IPS DF 6.9 (cell line): ENCODE measurements at places on chromosomes 4 and X.

- DNase-seq: peak; percentile 33
These were observed 424.5 kb upstream of the CTSO start for GRCh38 chr4:156378033-156378665.

- no peak for DNase-seq
These were observed 86.0 kb upstream of the GIMD1 start for GRCh38 chr4:106454581-106454980.

GRCh38 chr4:28508636-28509035 lies 1648.0 kb downstream of the STIM2 start:
- no peak for DNase-seq

- no peak for DNase-seq
These were observed 468.6 kb downstream of the INPP4B start for GRCh38 chr4:142377342-142378091.

DNA sequence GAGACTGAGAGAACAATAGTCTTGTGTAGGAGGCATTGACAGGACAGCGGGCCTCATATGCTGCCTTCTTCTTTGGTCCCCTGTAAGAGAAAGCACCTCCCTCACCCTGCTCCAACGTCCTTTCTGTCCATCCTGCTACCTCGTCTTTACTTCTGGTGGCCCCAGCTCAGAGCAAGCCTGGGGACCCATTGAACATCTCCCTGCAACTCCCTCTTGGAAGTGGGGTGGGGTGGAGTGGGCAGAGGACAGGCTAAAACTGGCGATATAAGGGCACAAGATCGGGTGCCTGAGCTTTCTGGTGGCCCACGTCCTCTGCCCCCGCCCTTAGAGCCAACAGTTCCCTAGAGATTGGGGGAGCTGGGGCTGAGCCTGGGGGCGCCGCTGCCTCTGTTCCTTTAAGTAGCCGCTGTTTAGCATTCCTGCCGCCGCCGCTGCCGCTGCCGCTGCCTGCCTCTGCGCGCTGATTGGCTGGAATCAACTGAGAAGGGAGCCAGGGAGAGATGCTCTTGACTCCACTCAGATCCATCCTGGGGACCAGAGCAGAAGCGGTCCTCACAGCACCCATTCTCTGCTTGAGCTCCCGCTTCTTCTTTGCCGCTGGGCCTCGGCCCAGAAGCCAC lies at the start of gene DLG3:
Gene DLG3, plus strand, starts transcription at position 510 of the 620 bp plus-strand sequence. CDS start 367 bp downstream, outside the sequence.
- no peak for DNase-seq

DNA sequence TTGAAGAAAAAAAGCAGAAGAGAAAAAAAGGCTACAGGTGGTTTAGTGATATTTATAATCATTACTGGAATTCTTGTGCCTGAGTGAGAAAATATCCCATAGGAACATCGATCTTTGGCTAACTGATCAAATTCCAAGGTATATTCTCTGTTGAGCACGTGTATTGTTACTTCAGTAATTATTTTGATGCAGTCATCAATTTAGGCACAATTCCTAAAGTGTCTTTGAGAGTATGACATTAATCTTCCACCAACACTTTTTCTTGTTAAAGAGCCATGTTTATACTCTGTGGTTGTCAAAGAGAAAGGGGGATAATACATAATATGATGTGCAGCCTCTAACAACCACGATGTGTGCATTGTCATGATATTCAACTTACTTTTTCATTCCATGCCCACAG lies 151.1 kb downstream of the TSPAN5 start:
- no peak for DNase-seq

- DNase-seq: no peak
These were observed 18.6 kb upstream of the UBA1 start for GRCh38 chrX:47174846-47175587.

- no peak for DNase-seq
These were observed 56.3 kb downstream of the ZAR1 start for GRCh38 chr4:48546336-48546735.

DNA sequence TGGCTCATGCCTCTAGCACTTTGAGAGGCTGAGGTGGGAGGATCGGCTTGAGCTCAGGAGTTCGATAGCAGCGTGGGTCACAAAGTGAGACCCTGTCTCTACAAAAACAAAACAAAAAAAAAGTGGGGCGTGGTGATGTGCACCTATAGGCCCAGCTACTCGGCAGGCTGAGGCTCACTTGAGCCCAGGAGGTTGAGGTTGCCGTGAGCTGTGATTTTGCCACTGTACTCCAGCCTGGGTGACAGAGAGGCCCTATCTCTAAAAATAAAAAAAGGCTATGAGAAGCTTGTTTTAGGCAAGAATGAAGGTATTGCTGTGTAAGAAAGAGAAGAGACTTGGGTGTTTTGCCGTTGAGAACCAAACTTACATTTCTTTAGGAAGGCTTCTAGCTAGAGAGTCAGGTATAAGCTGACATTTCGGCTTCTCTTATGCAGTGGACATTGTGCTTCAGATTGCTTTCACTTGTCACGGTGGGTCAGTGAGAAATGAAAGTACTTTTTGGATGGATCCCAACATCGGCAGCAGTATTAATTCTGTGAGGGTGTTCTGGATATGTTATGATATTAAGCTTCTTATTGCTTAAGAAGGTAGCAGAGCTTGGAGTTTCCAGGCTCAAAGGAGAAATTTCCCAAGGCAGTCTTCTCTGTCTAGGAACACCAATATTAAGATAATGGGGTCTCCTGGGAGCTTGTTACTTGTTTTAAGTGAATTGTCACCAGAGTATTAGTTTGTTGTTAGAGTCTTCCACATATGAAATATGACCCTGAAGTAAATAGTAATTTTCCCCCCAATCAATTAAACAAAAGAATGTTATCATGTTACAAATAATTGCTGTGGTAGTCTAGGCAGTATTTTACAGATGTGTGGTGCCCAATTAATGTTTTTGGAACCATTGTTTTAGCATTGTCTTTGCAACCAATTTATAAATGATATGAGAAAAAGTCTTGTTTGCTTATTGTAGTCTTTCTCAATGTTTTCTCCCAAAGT lies 17.6 kb downstream of the TMEM131L start:
- DNase-seq: no peak

GRCh38 chr4:184409911-184410692 lies 64.2 kb downstream of the IRF2 start:
- DNase-seq: no peak

GRCh38 chr4:145497199-145498149 lies 15.8 kb downstream of the SMAD1 start:
- DNase-seq: no peak

DNA sequence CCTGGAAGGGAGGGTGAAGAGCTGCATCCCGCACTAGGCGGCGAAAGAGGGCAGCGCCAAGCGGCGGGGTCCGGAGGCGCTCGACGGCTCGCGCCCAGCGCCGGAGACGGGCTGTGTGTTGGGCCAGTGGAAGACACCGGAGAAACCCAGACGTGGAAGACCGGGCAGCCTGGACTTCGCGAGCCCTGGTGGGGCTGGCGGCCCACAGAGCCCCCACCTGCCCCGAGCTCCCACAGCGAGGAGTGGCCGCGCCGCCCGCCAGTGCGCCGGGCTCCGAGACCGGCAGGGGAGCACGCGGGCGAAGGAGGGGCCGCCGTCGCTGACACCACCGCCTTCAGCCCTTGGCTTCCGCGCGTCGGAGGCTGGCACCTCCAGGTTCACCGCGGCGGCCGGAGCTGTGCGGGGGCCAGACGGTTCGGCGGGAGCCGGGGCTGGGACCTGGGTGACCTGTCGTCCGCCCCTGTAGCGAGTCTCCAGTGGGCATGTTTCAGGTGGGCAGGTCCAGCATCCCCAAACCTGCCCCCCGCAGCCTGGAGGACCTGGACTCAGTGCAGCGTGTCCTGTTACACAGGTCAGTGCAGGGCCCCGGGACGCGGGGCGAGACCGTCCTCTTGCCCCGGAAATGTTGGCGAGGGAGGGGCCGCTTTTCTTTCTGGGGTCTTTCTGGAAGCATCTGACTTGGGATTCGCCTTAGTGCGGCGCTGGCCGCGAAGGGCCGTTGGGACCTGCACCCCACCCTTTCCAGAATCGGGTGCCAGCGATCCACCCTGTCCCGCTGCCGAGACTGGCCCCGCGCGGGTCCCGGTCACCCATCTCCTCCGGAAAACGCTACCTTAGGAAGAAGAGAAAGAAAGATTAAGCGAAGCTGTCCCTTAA lies 9.6 kb upstream of the INTU start:
- no peak for DNase-seq

- no peak for DNase-seq
These were observed 37.7 kb downstream of the ZCCHC12 start for GRCh38 chrX:118861338-118861737.

- no peak for DNase-seq
These were observed 105.9 kb downstream of the LARP1B start for GRCh38 chr4:128166982-128167381.

- no peak for DNase-seq
These were observed 84.3 kb downstream of the NBDY start for GRCh38 chrX:56813318-56813837.

DNA sequence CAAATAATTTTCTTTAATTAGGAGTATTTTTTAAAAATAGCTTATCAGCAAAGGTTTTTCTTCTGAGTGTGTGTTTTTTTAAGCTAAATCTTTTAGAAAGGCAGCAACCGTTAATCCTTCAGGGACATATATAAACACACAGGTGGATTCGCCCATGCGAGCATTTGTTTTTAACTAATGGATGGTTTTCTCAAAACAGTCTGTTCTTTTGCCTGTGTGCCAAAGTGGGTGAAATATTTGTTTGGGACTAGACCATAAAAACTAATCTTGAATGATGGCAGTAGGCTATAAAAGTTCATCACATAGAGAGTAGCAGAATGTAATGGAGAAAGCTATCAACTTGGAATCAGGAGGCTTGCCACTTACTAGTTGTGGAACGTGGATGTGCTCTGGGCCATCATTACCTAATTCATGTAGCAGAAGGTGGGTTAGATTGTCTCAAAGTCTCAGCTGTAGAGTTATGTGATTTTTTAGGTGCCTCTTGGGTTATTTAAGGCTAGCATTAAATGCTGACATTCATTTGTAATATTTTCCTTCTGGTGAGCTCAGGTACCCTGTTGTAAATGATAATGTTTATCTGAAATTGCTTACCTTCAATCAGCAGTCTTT lies 7.4 kb upstream of the TAPT1 start:
- no peak for DNase-seq

- no peak for DNase-seq
These were observed 287.7 kb upstream of the PCDH18 start for GRCh38 chr4:137819964-137820383.

DNA sequence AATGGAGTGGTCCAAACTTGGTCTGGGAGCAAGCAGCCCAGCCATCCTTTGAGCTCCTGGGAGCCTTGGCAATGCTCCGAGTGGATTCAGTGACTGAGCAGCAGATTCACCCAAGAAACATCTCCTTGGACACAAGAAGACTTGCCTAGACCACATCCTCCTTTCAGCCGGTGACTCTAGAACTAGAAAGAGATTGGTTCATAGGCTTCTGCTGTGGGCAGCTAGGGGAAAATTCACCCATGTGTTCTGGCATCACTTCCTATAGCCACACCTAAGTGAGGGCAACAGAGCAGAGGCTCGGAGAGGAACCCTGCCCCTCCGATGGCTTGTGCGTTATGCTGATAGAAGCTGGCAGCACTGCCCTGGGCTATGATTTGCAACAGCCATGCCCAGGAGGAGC lies 16.0 kb downstream of the ZNF275 start:
- DNase-seq: no peak

DNA sequence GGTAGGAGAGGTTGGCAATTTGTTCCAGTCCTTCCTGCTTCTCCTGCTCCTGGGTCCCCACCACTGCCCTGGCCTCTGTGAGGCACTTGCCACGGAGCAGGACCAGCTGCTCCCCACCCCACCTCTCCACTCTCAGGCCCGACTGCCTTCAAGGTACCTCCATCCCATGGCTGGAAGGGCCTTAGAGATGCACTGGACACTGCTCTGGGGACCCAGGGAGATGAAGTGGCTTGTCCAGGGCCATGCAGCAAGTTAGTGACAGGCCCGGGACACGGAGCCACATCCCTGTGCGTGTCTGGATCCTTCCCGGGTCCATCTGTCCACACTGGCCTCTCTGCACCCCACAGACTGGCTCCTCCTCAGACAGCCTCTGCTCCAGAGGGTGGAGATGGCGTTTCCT lies 105.3 kb downstream of the CPZ start:
- no peak for DNase-seq

DNA sequence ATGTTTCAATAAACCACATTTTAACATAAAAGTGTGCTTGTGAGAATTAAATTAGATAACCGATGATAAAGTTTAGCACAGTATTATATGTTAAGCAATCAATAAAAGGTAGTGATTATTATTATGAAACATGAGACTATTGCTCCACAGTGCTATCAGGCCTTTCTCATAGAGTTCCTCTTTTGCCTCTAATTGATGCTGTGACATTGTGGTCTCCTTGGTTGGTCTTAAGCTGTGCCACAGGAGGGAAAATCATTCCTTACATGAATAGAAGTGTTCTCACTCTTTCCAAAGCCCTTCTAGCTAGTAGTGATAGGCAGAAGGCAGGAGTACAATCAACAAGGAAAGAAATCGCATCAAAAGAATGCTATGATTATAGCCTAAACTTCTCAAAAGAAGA lies 9.2 kb upstream of the PDHA2 start:
- no peak for DNase-seq

- DNase-seq: peak; percentile 58
These were observed 76.8 kb upstream of the GC start for GRCh38 chr4:71860643-71861042.

DNA sequence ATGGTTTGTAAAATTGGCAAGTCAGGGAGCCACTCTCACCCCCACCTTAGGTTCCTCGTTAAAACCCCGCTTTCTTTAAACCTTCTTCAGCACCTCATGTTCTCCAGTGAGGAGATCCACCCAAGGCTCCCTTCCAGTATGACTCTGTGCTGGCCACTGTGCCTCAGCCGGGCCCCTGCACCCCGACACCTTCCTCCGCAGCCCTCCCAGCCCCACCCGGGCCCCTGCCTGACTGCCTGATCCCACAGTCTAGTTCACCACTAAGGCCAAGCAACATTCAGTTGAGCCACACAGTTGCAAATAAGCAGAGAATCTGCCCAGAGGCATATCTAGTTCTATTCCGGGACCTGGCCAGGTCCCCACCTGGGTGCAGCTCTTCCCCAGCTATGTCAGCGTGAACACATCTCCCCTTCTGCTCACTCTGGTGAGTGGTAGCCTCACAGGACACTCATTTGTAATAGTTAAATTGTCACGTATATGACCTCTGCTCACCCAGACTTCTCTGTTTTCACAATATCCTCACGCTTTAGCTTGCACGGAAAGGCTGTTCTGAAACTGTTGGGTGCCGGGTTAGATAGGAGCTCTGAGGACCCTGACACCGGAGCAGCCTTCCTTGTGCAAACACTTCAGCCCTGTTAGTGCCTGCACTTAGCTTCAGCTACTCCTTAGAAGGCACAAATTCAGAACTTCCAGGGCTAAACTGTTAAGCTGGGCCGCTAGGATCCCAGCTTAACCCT lies 146.8 kb downstream of the DCTD start:
- no peak for DNase-seq

GRCh38 chrX:10769696-10770619 lies 149.6 kb upstream of the MID1 start:
- DNase-seq: no peak

DNA sequence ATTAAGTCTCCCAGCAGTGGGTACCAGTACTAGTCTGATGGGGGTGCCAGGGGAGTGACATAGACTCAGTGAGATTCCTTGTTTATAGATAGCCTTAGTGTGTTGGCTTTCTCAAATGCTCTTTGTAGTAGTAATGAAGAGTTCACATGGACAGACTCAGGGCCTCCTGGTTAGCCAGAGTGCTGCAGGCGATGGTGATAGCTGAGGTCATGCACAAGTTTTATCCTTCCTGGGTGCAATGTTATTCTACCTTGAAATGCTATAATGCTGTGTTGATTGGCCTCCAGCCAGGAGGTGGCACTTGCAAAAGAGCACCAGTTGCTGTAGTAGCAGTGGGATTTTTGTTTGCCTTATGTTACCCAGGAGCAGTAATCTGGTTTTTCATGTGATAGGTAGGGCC lies 35.5 kb upstream of the ADH4 start:
- no peak for DNase-seq
